ENCODE measurements at places on chromosomes 1 and 21.

DNA sequence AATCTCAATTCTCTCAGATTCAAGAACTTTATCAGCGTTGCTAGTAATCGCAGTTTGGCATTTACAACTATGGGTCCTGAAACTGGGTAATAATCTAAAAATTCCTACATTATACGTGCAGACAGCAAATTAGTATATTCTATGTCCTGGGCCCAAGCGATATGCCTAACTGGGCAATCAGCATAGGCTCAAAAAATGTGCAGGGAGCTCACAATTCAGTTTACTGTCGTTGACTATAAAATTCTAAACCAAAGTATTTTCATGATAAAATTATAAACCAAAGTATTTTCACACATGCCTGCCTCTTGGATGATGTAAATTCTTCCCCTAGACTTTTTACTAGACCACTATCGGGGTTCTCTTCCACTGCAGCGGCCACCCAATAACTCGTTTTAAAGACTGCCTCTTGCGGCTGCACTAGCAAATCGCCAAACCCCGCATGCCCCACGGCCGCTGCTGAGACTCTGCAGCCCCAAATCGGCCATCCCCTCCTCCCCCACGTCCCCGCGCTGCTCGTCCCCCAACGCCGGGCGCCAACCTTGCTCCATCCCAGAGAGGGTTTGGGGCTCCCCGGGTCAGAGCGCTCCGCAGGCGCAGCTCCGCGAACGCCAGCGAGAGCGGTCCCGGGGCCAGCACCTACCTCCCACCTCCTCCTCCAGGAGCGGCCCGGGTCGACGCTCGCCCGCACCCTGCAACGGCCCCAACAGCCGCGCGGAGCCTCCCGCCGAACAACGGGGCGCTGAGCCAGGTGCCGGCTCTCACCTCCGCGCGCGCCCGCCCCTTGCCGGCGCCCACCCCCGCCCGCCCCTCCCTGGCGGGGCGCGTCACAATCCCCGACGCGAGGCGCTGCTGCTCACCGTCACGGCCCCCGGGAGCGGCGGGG lies 506 bp downstream of the SSX2IP start:
- DNase-seq = no peak

DNA sequence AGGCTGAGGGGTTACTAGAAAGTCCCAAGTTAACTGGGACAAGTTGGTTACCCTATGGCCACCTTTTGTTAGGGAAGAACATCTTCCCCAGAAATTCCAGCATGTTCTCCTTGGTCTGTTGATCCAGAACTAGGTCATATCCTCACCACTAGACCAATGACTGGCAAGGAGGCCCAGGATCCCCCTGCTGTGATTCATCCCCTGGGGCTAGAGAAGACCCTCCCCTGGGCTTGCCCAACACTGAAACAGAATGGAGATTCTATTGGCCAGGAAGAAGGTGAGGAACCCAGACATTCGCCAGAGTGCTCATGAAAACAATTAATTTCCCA lies 90.1 kb upstream of the SIM2 start:
- DNase-seq = no peak

GRCh38 chr1:37035014-37035691 lies 838 bp upstream of the GRIK3 start:
- DNase-seq = no peak

DNA sequence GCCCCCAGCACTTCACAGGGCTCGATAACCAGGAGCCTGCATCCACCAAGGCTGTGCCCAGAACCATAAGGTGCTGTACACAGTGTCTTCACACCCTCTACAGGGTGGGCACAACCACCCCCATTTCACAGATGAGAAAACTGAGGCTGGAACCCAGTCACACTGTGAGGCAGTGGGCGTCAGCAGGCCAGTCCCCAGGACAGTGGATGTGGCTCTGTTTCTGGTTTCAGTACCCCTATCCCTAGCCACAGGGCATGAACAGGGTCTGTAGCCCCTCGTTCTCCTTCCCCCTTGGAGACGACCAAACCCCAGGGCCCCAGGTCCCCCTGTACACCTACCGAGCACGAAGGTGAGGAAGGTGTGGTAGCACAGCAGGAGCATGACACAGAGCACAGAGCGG lies 27.6 kb downstream of the TTC39A start:
- DNase-seq = no peak

- DNase-seq = no peak
Measured at GRCh38 chr1:234960722-234961455, 167.7 kb downstream of the TOMM20 start.

GRCh38 chr21:37700641-37701202 lies 215.5 kb downstream of the KCNJ6 start:
- no peak for DNase-seq

GRCh38 chr1:39908534-39908933 lies 6.8 kb upstream of the MYCL start:
- no peak for DNase-seq

DNA sequence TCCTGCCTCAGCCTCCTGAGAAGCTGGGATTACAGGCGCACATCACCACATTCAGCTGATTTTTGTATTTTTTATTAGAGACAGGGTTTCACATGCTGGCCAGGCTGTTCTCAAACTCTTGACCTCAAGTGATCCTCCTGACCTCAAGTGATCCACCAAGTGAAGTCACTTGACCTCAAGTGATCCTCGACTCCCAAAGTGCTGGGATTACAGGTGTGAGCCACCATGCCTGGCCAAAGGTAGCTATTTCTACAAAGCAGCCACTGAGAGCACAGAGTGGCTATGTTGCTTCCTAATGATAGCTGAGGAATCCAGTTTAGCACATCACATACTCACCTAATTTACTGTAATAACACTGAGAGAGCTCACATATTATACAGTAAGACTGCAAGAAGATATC lies 44.8 kb upstream of the CPLANE2 start:
- no peak for DNase-seq

GRCh38 chr1:226754793-226755533 lies 15.9 kb upstream of the ITPKB start:
- DNase-seq = no peak

- DNase-seq = no peak
Measured at GRCh38 chr1:172255223-172255560, 165.3 kb upstream of the C1orf105 start.

DNA sequence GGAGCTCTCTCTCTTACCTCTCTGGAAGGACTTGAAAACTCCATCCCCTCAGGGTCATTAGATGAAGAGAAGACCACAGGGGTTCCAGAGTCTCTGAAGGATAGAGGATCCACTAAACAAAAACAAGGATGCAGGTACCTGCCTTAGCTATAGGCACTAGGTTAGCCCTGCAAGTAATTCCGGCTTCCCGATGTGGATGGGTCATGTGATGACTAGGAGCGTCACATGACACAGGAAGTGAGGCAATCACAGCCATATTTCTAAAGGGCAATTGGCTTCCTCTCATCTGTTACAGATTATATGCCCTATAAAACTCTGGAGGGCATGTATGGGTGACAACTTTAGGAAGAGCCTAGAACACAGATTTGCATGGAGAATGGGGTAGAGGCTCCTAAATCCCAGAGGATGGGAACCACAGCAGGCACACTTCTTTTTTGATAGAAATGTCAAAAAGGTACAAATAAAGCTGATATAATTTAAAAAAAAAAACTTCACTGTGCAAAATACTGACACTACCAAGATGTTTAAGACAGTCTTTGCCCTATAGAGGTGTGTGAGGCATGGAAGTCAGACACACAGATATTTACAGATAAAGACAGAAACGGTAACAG lies 14.1 kb downstream of the ENTREP3 start:
- peak; percentile 13 for DNase-seq

DNA sequence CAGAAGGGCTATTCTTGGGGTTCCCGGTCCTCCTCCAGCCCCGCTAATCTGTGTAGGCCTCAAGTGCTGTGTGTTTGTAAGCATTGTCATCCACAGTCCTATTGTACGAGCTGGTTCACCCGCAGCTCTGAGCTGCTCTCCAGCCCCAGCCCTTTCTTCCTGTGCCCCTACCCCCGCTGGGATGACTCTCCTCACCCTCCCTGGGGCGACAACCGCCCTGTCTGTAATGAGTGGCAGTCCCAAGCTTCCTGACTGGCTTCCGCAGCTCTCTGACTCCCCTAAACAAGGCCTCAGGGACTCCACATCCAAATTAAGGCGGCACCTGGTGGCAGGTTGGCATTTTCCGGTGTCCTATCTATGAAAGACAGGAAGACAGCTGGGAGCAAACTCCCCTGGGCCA lies 45.8 kb downstream of the TFF3 start:
- no peak for DNase-seq

DNA sequence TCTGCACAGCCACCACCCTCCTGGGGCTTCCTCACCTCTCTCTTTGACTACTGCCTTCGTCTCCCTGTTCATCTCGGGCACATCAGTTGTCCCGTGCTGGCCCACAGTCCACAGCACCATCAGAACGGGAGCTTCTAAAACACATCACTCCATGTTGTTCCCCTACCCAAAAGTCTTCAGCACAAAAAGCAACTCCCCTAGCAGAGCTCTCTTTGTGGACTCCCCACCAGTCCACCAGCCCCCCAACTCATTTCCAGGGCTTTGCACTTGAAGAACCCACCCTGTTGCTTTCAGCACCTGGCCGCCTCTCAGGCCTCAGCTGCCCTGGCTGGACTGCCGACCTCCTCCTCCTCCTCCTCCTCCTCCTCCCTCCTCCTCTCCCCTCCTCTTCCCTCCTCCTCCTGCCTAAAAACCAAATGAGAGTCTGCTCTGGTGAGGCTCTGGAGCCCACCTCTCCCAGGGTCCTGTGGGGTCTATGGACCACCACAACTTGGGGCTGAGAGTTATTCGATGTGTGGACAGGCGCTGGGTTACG lies 251.2 kb upstream of the VAMP3 start:
- no peak for DNase-seq

DNA sequence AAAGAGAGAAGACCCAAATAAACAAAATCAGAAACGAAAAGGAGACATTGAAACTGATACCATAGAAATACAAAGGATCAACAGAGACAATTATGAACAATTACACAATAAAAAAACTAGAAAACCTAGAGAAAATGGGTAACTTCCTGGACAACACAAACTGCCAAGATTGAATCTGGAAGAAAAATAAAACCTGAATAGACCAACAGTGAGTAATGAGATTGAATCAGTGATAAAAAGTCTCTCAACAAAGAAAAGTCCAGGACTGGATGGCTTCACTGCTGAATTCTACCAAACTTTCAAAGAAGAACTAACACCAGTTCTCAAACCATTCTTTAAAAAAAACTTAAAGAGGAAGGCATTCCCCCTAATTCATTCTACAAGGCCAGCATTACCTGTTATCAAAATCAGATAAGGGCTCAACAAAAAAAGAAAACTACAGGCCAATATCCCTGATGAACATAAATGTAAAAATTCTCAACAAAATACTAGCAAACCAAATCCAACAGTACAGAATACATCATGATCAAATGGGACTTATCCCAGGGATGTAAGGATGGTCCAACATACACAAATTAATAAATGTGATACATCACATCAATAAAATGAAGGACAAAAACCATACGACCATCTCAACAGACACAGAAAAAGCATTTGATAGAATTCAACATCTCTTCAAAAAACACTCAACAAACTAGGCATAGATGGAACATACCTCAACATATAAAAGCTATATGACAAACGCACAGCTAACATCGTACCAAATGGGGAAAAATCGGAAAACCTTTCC lies 119.9 kb downstream of the ACBD6 start:
- no peak for DNase-seq

GRCh38 chr21:42430521-42430920 lies 26.8 kb downstream of the UBASH3A start:
- DNase-seq = no peak

GRCh38 chr1:19423130-19423529 lies 62.2 kb downstream of the CAPZB start:
- DNase-seq = no peak

GRCh38 chr1:10667861-10668761 lies 128.3 kb downstream of the CASZ1 start:
- DNase-seq = no peak

DNA sequence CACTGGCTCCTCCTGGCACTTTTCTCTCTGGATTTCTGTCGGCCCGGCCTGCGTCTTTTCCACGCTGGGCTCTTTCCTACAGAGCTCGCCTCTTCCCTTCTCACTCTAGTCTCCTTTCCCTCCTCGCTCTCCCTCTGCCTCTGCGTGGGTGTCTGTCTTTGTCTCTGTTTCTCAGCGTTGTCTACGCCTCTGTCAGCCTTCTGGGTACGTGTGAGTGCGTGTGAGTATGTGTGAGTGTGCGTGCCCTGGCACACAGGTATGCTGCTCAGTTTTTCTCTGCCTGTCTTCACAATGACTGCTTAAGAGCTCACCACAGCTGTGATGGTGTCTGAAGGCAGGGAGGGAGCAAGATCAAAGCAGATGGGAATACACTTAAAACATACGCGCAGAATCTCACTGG lies 77.7 kb downstream of the KIRREL1 start:
- DNase-seq = no peak

DNA sequence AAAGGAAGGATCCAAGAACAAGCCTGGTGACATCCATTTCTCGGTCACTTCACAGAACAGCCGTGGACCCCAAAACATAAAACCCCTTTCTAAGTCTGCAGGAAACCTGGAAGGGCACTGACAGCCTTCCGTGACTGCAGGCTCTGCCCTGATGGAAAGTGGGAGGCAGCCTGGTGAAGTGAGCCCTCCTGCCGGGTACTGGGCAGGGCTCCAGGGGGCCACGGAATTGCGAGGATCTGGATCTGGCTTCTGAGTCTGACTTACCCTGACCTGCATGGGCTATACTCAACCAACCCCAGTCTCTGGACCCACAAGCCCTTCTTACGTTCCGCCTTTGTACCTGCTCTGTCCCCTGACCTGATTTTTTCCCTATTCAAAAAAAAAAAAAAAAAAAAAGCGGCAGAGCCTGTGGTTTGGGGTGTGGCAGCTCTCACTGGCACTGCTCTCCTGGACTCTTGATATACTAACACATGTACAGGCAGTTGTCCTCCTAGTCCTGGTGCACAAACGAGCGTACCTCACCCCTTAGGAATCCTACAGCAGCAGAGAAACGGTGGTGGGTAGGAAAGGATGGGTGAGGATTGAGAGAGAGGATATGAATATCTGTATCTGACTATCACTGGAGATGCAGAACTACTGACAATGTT lies 82.9 kb downstream of the BEND5 start:
- DNase-seq = no peak

GRCh38 chr1:172269084-172269483 lies 151.4 kb upstream of the C1orf105 start:
- DNase-seq = no peak

DNA sequence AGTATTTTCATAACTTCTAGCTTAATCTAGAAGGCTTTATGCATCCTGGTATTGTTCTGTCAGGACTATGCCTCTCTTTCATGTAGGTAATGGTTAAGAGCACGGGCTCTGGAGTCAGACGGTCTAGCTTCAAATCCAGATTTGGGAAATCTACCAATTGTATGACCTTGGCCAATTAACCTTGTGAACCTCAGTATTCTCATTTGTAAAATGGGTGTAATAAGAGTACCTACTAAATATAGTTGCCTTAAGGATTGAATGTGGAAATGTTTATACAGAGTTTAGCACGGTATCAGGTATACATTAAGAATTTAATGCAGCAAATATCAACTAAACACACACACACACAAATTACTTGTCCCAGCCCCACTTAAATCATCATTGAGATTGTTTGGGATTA lies 97.3 kb upstream of the RAB3GAP2 start:
- DNase-seq = no peak

GRCh38 chr1:81699234-81699633 lies 101.5 kb upstream of the ADGRL2 start:
- no peak for DNase-seq

- no peak for DNase-seq
Measured at GRCh38 chr1:77218477-77219165, 609 bp downstream of the PIGK start.

GRCh38 chr1:174777262-174777661 lies 222.5 kb upstream of the CACYBP start:
- no peak for DNase-seq

- DNase-seq = no peak
Measured at GRCh38 chr1:199218065-199218464, 579.2 kb downstream of the PTPRC start.
